ENCODE measurements at places on chromosomes 2 and 18.

DNA sequence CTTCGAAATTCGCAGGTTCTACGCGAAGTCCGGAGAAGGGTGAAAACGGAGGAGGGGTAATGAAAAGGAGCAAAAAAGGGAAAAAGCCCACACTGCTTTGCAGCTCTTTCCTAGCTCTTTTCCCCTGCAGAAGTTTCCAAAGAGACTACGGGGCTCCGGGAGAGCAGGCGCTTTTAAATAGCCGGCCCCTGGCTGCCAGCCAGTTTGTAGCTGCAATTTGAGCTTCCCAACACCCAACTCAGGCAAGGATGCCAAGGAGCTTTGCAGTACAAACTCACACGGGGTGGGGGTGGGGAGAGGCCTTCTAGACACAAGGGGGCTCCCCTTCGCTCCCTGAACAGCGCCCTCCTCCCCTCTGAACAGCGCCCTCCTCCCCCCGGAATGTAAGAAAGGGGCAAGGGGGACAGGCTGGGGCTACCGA lies at the start of gene IGFBP5:
Gene IGFBP5 (minus strand): TSS at position 149 of the 421 bp plus-strand sequence. CDS start 774 bp downstream, outside the sequence.
- no peak for DNase-seq

DNA sequence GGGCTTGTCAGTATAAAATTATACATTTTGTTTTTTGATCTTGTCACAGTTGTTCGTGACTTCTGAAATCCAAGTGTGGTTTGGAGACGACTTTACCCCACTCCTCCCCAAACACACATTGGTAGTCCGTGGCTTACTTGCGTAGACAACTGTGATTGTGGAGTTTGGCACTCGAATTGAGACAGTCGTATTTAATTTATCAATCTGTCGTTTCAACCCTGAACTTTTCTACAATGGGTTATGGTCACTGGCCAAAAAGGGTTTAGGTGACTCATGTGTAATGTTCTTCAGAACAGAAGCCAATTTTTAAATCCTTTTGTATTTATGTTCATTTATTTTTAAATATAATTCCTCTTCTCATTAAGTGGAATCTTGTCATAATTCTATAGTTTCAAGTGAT lies 129.9 kb downstream of the SPTBN1 start:
- no peak for DNase-seq

DNA sequence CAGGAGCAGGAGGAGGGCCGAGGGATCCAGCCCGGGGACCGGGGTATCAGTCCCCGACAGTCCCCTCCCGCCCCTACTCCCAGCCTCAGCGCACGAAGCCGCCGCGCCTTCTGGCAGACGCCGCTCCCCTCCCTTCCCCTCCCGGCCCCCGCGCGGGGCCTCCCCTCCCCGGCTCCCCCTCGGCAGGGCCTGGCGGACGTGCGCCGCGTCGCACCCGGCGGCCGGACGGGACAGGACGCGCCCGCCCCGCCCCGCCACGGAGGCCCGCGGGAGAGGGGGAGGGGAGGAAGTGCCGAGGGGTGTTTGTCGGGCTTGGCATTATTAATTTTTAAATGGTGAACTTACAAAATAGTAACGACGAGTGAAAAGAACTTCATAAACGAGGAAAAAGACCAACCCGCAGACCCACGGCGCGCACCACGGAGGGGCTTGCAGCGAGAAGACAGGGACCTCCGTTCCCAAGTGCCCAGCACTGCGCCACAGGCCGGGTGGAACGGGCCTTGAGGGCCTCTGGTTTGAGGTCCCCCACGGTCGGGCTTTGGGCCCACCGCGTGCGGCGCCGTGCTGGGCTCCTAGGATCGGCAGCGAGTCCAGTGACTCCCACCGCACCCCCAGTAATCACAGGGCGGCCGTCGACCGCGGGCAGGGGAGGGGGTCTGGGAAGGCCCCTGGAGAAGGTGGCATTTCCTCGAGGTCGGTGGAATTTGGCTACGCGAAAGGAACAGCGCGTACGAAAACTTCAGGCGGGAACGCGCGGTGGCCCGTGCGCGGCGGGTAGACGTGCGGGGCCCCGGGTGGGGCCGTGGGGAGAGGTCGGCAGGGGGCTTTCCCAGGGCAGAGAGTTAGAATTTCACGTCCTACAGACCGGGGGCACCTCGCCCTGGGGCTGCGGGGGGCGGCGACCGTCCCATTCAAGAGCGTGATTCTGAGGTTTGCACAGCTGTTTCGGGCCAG lies 954 bp upstream of the CTDSP1 start:
- DNase-seq: peak; percentile 70

DNA sequence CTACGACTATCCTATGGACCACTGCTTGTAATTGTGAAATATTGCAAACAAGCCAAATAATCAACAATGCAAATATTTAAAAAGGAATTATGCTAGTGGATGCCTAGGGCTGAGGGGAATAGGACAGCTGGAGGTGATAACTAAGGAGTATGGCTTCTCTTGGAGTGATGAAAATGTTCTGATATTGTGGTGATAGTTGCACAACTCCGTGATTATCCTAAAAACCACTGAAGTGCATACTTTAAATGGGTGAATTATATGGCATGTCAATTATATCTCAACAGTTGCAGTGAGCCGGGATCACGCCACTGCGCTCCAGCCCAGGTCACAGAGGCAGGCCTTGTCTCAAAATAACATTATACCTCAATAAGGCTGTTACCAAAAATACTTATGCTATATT lies 125.1 kb upstream of the SH3BP4 start:
- no peak for DNase-seq

GRCh38 chr2:222944552-222944951 lies 83.7 kb downstream of the ACSL3 start:
- no peak for DNase-seq

DNA sequence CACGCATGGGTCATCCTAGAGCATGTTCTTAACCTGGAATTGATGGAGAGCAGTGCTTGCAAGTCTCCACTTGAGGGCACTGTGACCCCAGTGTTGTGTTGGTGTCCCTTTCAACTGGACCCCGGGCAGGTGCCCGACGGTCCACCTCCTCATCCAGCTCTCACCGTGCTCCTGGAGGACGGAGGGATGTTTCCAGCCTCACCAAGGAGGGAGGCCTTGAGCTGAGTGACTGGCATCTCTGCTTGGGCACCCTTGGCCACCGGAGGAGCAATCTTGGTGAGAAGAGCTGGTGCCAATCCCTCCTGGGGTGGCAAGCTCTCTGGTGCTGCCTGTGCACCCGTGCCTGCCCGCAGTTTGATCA lies 45.4 kb upstream of the ASB18 start:
- no peak for DNase-seq

DNA sequence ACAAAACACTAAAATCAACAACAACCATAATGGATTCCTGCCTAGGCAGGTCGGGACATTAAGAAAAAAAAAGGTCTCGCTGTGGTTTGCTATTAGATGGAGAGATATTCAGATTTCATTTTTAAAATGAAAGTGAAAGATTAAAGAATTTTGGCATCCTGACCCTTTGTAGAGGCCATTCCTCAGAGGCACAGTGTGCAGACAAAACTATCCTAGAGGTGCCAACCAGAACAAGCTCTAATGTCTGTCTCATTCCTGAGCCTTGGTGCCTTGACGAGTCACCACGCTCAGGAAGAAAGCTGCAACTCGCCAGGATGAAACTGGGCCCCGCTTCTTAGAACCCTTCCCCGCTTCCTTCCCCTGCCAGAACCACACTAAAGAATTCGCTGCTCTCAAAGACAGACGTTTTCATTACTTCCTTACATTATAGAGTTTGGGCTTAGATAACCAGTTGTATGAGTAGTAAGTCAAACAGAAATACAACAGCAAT lies 156.0 kb downstream of the TGIF1 start:
- no peak for DNase-seq

GRCh38 chr2:119005051-119005450 lies 63.1 kb downstream of the MARCO start:
- no peak for DNase-seq

DNA sequence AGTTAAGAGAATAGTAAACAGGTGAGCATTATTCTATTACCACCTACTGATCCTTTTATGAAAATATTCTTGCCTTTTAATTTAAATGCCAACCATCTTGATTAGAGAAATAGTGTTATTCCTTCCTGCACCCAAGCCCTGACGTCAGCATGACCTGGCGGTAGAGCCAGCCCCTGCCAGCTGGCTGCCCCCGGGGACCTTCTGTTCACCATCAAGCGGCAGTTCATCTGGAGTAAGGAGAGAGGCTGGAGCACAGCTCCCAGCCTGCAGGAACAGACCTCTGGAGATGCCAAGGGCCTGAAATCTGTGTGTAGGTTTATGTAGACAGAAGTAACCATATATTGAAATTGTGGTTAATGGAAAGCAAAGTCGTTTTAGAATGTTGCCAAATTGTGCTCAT lies 171.8 kb downstream of the GBX2 start:
- DNase-seq: no peak

DNA sequence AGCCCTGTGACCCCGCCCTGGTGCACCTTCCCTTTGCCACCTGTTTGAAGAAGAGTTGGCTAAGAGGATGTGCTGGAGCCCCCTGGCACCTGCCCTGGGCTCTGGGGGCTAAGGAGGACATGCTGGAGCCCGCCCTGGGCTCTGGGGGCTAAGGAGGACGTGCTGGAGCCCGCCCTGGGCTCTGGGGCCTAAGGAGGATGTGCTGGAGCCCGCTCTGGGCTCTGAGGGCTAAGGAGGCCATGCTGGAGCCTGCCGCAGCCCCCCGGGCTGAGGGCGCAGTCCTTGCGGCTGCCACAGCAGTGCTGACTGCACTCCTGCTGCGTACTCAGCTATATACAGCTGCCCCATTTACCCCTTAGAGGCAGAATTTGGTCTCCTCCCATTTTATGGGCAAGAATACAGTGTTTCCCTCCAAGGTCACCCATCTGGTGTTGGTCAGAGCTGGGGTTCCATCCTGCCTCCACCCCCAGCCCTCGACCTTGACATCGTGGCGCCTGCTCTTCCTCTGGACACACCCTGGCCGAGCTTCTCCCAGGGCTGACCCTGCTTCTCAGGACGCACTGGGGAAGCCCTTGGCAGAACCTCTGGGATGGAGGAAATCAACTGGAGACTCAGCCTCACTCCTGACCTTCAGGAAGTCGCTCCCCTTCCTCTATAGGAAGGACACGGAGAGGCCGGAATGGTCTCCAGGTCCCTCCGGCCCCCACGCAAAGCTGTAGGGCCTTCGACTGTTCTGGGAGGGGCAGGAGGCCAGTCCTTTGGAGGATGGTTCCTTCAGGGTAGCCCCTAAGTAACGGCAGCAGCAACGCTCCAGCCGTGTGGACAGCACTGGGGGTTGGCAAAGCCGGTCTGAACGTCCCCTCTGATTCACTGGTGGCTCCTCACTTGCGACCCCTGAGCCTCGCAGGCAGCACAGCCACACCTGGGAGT lies 65.0 kb upstream of the HPCAL1 start:
- DNase-seq: no peak

GRCh38 chr2:118090387-118091139 lies 2.3 kb downstream of the INSIG2 start:
- no peak for DNase-seq

DNA sequence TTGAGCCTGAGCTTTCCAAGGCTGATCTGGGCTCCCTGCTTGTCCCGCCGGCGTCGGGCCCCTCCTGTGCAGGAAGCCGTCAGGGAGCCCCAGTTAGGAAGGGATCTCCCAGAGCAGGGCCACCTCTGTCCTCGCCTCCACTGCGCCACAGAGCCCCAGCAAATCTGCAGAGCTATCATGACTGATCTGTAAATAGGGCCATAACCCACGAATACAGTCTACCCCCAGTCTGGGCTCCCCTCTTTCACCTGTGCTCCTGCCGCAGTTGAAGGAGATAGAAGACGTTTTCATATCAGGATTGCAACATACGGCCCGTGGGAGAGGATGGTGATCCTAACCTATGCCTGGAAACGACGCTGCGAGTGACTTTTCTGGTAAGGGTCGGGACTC lies 138.7 kb downstream of the PTGR3 start:
- DNase-seq: no peak

- DNase-seq: no peak
Observed at GRCh38 chr2:216987252-216987821, 127.5 kb upstream of the TNP1 start.

DNA sequence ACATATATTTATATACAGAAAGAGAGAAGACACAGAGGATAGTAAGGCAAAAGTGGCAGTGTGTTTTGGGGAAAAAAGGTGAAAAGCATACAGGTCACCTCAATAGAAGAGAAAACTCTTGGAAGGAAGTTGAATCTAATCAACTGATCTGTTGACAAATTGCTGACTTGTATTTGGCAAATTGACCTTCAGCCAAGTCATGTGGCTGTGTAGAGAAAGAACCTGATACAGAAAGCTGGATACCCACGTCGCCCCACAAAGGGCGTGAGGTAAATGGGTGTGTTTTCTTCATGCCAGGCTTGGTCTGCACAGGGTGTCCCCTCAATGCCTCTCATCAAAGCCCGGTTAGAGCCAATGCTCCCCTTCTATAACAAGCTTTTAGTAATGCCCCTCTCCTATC lies 230.0 kb upstream of the KLHL29 start:
- DNase-seq: no peak

DNA sequence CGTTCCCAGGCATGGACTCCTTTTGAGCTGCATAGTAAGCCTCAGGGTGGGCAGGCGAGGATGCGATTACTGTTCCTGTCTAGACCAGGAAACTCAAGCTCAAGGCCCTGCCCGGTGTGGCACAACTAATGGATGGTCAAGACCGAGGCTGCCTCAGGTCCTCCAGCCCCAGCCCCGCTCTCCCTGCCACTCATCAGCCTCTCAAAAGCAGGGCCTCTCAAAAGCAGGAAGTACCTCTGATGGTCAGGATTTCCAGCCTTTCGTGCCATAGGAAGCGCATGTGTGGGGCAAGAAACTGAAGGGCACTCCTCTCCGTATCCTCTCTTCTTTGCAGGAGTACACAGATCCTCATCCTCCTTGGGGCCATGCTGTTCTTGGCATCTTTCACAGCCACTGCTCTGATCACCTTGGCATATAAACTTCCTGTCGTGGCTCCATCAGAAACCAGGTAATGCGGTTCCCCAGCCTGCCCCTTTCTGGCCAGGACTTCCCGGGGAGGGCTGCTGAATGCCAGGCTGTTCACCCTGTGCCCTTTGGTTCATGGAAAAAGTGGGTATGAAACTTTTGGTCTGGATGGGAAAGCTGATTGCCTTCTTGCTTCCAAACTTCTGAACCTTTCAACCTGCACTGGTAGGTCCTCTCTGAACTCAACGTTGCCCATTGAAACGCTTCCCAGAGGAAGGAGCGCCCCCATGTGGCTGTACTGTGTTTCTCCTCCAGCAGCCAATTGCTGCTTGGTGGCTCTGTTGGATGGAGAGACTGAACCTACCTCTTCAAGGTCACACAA lies 82.8 kb upstream of the SEC11C start:
- peak; percentile 32 for DNase-seq

- peak; percentile 61 for DNase-seq
Observed at GRCh38 chr2:231674587-231675338, 33.6 kb upstream of the PTMA start.

- DNase-seq: no peak
Observed at GRCh38 chr2:41791523-41791922, 256.3 kb upstream of the PKDCC start.

GRCh38 chr2:139159177-139159576 lies 379.0 kb upstream of the NXPH2 start:
- no peak for DNase-seq

DNA sequence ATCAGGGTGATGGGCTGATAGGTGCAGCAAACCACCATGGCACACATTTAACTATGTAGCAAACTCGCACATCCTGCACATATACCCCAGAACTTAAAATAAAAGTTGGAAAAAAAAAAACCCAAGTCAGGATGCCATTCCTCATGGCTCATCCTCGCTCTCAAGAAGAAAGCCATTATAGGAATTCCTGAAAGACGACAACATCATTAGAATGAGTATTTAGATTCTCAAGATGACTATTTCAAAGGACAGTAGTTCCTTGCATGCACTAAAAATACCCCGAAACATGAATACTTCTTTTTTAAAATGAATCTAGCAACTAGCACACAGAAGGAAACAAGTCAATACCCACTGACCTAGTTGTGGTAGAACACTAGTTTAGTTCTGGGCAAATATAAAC lies 285.8 kb upstream of the REV1 start:
- DNase-seq: no peak

Data from GM12892 (cell line).